ENCODE measurements at places on chromosomes 2 and 18. TPM values are rescaled to one million over a fixed set of nuclear protein-coding genes. Genes with fewer than 3 reads are reported as not detected.

The DSG1 gene
- total RNA-seq, result 0.20 TPM

The RIT2 gene
- total RNA-seq, result not detected

DNA sequence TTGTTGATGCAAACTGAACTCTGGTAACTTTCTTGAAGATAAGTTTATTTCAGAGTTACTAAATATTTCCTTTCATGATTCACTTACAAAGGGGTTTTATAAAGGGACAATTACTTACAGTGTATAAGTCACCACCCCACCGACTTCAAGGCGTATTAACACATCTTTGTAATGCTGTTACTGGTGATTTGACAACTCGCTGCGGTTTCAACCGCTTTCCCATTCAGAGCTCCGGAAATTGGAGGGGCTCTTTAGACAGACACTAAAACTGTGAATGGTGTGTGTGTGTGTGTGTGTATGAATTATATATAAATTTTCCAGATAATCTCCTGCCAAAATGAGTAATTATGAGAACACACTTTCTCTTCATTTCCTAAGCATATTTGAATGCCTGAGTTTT is 4.9 kb downstream of the TM4SF20 start:
- ATAC-seq, result no peak

GRCh38 chr2:3986063-3986462 is 282.7 kb downstream of the DCDC2C start:
- ATAC-seq, result no peak

The MYO3B gene
- total RNA-seq, result not detected

DNA sequence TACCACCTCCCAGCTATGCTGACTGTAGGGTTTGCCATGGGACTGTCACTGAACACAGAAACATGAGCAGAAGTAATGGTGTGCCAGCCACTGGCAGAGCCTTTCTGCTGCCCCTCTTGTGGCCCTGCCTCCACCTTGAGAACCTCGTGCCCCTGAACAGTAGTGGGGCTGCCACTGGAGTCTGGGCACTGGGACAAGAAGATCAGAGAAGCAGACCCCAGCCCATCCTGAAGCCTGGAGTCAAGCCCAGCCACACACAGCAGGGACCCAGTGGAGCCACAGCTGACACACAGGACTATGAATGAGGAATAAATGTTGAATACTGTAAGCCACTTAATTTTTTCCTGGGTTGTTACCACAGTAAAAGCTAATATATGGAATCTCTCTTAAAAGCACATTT is 159.6 kb downstream of the NCKAP5 start:
- no peak for ATAC-seq

DNA sequence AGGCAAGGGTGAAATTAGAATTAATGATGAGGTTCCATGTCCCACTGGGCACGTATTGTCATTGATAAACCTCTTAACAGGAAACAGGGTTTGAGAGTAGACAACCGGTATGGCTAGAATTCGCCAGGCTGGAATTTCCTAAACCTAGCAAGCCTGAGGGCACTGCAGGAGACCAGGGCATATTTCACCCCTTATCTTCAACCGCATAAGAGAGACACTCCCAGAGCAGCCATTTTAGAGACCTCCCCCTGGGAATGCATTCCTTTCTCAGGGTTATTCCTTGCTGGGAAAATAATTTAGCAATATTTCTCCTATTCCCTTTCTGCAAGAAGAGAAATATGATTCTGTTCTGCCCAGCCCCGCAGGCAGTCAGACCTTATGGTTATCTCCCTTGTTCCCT is 334.6 kb upstream of the LYPD1 start:
- no peak for ATAC-seq

- no peak for ATAC-seq
Measured at GRCh38 chr2:45605116-45605515, 6.0 kb downstream of the SRBD1 start.

The C2orf74 gene
- total RNA-seq, result 24.0 TPM

The PFN4 gene
- total RNA-seq, result not detected

The ANKRD30BL gene
- total RNA-seq, result not detected

The NPPC gene
- total RNA-seq, result not detected

Measured in gastroesophageal sphincter (tissue), 4 donors.